A549 treated with CORT108297 at 1 μM for 4 hours (cell line): ENCODE measurements at places on chromosomes 3 and 15. TPM values are rescaled to one million over a fixed set of nuclear protein-coding genes. Genes with fewer than 3 reads are reported as not detected.

Gene CCR2
- not detected in 5 replicates for total RNA-seq

Gene HGD
- total RNA-seq = 14.2 to 21.1 TPM (median 16.4 TPM) in 5 replicates

Gene TMIE
- total RNA-seq = 0.08 to 0.16 TPM (median 0.14 TPM) in 5 replicates

Gene SEMA3G
- total RNA-seq = 0.09 to 0.32 TPM (median 0.17 TPM) in 5 replicates

Gene FETUB
- total RNA-seq = 0.10 to 0.25 TPM (median 0.16 TPM) in 4 of 5 replicates, not detected in the other

Gene RNF13
- 34.1 to 63.5 TPM (median 37.4 TPM) in 5 replicates for total RNA-seq

Gene PCYT1A
- total RNA-seq = 28.9 to 37.4 TPM (median 33.4 TPM) in 5 replicates

Gene RAB6B
- 0.96 to 2.7 TPM (median 2.0 TPM) in 5 replicates for total RNA-seq

Gene RSRC1
- 23.5 to 37.6 TPM (median 28.3 TPM) in 5 replicates for total RNA-seq

Gene TBL1XR1
- 15.0 to 19.1 TPM (median 18.7 TPM) in 5 replicates for total RNA-seq

Gene ZNF660
- not detected in 5 replicates for total RNA-seq

Gene CCR5
- total RNA-seq = not detected in 5 replicates
